CD4-positive, alpha-beta T cell treated with Interferon alpha-2 for 1 hour (primary cell): ENCODE measurements at places on chromosomes 4 and X.

DNA sequence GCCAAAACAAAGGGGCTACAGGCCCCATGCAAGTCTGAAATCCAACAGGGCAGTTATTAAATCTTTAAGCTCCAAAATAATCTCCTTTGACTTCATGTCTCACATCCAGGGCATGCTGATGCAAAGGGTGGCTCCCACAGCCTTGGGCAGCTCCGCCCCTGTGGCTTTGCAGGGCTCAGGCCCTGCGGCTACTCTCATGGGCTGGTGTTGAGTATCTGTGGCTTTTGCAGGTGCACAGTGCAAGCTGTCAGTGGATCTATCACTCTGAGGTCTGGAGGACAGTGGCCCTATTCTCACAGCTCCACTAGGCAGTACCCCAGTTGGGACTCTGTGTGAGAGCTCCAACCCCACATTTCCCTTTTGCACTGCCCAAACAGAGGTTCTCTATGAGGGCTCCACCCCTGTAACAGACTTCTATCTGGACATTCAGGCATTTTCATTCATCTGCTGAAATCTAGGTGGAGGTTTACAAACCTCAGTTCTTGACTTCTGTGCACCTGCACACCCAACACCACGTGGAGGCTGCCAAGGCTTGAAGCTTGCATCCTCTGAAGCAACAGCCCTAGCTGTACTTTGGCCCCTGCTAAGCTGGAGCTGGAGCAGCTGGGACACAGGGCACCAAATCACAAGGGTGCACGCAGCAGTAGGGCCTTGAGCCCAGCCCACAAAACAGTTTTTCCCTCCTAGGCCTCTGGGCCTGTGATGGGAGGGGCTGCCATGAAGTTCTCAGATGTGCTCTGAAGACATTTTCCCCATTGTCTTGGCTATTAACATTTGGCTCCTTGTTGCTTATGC is 154.8 kb upstream of the PDE5A start:
- no peak for DNase-seq

- DNase-seq: no peak
Observed at GRCh38 chr4:99504804-99505502, 5.9 kb upstream of the C4orf17 start.

GRCh38 chr4:137536789-137537561 is 4.7 kb upstream of the PCDH18 start:
- no peak for DNase-seq

GRCh38 chr4:20773144-20773997 is 73.1 kb downstream of the PACRGL start:
- DNase-seq: peak; percentile 42

DNA sequence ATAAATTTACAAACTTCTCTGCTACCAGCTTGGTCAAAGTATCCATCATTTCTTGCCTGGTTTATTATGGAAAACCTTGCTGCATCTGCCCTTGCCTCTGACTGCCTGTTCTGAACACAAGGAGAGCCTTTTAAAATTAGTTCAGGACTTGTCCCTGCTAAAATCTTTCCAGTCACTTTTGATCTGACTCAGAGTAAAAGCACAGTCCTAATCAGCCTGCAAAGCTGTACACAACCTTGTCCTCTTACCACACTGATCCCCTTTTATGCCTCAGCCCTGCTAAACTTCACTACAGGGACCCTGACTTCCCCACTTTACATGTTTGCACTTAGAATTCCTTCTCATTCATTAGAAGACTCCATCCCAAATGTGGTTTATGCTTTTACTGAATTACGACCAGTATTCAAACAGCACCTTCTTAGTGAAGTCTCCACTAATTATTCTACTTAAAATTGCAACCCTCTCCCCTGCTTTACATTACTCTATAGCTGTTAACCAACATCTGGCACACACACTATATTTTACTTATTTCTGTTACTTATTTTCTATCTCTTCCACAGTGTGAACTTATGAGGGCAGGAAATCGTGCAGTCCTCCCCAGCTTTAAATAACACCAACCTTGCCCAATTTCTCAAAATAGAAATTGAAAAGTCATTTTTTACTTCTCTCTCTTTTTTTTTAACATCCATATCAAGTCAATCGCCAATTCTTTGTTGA is 6.3 kb downstream of the GABRA4 start:
- no peak for DNase-seq

- no peak for DNase-seq
Observed at GRCh38 chr4:159540501-159540900, 437.6 kb downstream of the RAPGEF2 start.

GRCh38 chrX:129769467-129770154 is 10.1 kb upstream of the SASH3 start:
- DNase-seq: peak; percentile 81

DNA sequence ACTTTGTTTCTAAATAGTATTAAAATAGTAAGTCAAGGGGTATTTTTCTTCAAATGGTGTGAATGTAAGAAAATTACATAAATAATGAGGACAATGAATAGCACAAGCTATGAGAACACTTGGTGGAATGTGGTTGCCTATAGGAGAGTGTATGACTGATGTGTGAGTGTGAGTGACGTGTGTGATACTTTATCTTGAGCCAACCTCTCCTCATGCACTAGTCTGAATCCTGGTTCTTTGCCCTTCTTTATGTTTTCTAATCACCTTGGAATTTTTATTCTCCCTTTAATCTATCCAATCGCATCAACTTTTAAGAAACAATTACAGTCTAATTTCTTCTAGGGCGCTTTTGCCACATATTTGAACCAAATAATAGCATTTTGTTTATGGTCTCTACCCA is 98.2 kb downstream of the YIPF7 start:
- no peak for DNase-seq

GRCh38 chrX:149648932-149649331 is 17.3 kb upstream of the TMEM185A start:
- no peak for DNase-seq

DNA sequence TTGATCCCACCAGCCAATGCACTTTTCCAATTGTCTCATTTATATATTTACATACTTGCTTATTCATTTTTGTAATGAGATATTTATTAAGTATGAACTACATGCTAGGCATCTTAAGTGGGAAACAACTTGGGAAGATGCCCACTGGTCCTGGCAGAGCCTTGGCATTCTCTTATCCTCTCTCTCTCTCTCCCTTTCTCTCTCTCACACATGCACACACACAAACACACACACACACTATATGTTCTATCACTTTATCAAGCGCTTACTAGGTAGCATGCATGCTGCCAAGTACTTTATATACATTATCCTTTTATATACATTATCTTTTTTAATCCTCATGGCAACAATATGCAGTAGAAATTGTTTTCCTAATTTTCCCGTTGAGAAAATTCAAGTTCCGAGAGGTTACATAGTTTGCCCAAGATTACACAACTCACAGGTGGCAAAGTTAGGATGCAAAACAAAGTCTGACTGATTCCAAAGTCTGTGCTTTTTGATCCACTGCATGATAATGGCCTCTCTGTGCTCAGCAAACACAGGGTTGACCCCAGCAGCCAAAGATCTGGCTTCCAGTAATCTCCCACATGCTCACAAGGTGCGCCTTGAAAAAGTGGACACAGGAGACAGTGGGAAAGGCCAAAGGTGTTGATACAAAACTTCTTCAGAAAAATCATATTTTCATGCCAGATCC is 173.1 kb upstream of the KLF3 start:
- DNase-seq: no peak

DNA sequence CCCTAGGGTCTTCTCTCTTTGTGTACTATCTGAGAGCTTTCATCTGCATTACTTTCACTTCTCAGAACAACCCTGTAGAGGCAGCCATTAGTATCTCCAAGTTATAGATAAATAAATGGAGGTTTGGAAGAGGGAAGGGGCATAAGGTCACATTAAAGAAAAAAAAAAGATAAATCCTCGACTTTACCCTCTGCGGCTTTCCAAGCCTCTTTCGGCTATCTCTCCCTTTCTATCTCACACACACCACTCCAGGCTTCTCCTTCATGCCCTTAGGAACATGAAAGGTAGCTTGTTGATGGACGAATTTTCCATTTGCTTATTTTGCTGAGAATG is 660 bp upstream of the ARHGEF9 start:
- no peak for DNase-seq

- DNase-seq: no peak
Observed at GRCh38 chr4:176123710-176124407, 58.2 kb downstream of the WDR17 start.

DNA sequence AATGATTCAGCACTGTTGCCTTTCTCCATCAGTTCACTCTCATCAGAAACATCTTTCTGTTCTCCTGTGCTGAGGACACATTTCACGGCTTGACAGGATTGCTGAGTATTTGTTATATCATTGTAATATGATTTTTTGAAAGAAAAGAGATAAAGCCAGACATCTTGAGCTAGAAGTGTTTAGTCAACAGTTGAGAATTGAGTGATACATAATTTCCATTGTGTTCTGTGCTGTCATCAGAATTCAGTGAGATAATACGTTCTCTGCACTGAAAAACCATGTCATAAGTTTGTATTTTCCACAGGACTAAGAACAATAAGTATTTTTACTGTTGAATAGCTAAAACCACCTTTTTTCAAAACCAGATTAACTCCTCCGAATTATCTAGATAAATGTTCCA is 50.2 kb upstream of the GPRIN3 start:
- DNase-seq: no peak

- DNase-seq: no peak
Observed at GRCh38 chr4:7780751-7781348, 158.8 kb downstream of the AFAP1 start.

- DNase-seq: no peak
Observed at GRCh38 chr4:36392916-36393315, 111.5 kb downstream of the DTHD1 start.

DNA sequence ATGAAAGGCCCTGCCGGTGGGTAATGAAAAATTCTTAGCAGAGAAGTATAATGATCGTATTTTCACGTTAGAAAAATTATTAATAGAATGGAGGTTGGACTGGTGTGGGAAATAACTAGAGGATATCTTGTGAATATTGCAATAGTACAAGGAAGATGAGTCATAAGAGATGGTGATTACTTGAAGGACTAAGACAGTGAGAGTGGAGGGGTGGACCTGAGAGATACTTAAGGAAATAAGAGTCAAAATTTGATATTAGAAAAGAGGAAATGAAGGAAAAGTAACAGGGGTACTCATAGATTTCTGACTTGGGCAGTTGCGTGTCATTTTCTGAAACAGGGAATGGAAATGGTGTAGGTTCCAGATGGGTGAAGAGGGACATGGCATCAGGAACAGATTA is 1.7 kb upstream of the USP53 start:
- no peak for DNase-seq

- no peak for DNase-seq
Observed at GRCh38 chrX:73215246-73215645, 595 bp upstream of the NAP1L2 start.

- DNase-seq: no peak
Observed at GRCh38 chr4:83356899-83357661, 22.4 kb upstream of the HPSE start.

DNA sequence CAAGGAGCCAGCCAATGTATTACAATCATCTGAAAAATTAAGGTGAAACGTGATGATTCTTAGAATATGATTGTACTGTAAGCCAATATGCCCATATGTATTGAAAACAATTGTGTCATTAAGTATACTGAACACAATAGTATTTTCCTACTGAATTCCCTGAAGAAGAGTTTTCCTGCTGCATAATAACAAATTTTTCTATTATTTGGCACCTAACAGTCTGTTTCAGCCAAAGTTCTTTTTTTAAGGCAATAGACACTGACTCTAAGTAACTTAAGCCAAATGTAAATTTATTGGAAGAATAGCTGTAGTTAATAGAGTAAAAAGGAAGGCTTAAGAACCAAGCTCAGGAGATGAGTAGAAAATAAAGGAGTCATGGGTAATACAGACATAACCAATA is 220.6 kb downstream of the PPP4R3C start:
- no peak for DNase-seq

- DNase-seq: no peak
Observed at GRCh38 chr4:61740886-61741285, 540.8 kb downstream of the ADGRL3 start.

GRCh38 chr4:6239968-6240367 is 29.7 kb upstream of the WFS1 start:
- DNase-seq: no peak

DNA sequence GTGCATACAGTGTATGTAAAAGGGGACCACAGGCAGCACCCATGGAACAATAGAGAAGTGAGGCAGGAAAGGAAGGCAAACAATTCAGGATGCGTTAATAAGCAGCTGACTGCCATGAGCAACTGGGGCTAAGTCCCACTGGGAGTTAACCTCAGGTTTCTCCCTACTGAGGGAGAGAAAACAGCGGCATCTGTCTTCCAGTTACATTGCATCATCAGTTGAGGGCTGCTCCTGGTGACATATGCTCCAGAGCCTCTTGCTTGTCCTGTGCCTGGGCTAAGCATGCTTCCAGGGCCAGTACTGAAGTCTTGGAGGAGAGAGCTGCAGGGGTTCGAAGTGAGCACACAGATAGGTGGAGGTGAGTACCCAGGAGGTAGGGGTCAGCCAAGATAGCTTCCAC is 24.3 kb downstream of the RAI2 start:
- no peak for DNase-seq

DNA sequence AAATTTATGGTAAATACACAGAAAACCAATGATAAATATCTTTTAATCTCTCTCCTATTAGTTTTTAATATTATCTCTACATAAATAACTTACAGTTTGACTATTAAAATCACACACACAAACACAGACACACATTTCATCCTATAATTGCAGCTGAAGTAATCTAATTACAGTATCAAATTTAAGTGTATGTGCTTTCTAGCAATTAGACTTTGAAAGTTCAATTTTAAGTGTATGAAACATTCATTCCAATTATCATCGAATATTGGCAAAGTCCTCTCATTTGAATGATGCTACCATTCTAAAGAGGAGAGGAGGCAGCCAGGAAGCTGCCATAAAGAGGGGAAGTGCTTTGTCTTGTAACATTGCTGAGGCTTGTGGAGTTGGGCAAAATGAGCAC is 221.2 kb upstream of the PABPC4L start:
- no peak for DNase-seq

- no peak for DNase-seq
Observed at GRCh38 chr4:153527690-153528089, 61.5 kb downstream of the TMEM131L start.

- DNase-seq: no peak
Observed at GRCh38 chr4:48705609-48706008, 74.5 kb downstream of the FRYL start.

DNA sequence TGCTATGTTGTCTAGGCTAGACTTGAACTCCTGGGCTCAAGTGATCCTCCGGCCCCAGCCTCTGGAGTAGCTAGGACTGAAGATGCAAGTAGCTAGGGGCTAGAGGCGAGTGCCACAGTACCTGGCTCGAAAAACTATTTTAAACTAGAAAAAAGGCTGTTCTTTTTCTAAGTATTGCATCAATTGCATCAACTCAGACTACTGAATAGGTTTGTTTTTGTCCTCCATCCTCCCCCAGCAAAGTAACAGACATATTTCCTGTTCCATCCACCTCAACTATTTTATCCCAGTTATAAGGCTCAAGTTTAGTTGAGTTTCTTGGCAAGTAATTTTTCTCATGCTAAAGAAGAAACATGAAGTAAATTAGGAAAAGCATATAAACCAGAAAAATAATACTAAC is 4.1 kb downstream of the SH3RF1 start:
- no peak for DNase-seq

GRCh38 chr4:110122201-110122600 is 76.2 kb downstream of the ELOVL6 start:
- DNase-seq: no peak

- no peak for DNase-seq
Observed at GRCh38 chr4:110532901-110533589, 57.1 kb downstream of the ENPEP start.
